ENCODE measurements at places on chromosomes 4 and X.

GRCh38 chr4:145177511-145177905 lies 2.9 kb downstream of the OTUD4 start:
- no peak for DNase-seq

GRCh38 chr4:112898357-112899141 lies 150.9 kb upstream of the ANK2 start:
- no peak for DNase-seq

DNA sequence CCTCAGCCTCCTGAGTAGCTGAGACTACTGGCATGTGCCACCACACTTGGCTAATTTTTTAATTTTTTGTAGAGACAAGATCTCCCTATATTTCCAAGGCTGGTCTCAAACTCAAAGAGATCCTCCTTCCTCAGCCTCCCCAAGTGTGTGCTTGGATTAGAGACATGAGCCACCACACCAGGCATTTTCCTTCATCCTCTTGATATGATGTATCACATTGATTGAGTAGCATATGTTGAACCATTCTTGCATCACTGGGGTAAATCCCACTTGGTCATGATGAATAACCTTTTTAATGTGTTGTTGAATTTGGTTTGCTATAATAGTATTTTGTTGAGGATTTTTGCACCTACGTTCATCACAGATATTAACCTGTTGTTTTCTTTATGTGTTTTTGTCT lies 24.2 kb upstream of the PPM1K start:
- no peak for DNase-seq

DNA sequence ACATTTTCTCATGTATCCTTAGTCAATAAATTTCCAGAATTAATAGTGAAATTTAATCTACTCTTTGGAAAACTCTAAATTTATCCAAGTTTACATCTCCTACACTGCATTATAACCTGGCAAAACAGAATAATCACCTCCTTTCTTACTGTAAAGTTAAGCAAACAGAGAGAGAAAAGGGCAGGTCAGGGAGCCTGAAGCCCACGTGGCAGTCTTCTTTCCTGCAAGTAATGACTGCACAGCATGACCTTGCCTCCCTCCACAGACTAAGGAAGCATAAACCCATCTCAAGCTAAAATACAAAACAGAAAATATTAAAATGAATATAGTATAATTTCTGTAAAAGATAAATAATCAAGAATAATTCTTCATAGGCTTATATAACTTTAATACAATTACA lies 1153.0 kb downstream of the C4orf33 start:
- DNase-seq: no peak

GRCh38 chr4:26861434-26862186 lies 969 bp downstream of the STIM2 start:
- DNase-seq: no peak

DNA sequence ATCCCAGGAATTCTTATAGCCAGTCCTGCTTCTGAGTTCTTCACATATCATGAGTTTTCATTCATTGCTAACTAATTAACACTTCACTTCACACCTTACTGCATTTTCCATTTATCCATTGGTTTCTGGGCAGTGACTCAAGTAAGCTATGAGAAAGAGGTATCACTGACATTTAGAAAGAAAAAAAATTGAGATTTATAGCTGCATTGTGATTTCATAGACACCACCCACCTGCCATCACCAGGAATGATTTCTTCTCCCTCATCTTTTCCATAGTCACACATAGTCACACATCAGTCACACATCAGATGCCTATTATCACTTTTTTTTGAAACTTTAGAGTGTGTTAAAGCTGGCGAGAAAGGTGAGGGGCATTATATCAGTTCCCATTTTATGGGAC lies 121.8 kb downstream of the SLC39A8 start:
- DNase-seq: no peak

GRCh38 chr4:161583549-161583948 lies 580.3 kb downstream of the FSTL5 start:
- DNase-seq: no peak

DNA sequence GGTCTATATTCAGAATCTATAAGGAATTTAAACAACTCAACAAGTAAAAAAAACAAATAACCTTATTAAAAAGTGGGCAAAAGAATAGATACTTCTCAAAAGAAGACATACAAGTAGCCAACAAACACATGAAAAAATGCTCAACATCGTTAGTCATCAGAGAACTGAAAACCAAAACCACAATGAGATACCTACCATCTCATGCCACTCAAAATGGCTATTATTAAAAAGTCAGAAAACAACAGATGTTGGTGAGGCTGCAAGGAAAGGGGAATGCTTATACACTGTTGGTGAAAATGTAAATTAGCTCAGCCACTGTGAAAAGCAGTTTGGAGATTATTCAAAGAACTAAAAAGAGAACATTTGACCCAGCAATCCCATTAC lies 201.6 kb downstream of the QDPR start:
- DNase-seq: no peak

- no peak for DNase-seq
These were observed 77.3 kb upstream of the NOCT start for GRCh38 chr4:138938366-138938690.

GRCh38 chrX:24151513-24151912 lies 2.0 kb downstream of the ZFX start:
- DNase-seq: no peak

DNA sequence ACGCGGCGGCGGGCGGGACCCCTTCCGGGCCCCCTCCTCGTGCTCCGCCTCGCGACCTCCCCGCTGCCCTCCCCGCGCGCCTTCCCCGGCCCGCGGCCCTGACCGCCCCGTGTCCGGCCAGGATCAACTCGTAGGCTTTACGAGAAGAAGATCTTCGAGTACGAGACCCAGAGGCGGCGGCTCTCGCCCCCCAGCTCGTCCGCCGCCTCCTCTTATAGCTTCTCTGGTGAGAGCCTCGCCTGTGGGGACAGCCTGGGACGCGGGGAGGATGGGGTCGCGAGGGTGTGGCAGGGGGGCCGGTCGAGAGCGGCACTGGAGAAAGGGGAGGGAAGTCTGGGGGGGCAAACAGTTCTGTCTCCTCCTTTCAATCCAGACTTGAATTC lies 465 bp downstream of the EMD start:
- no peak for DNase-seq

DNA sequence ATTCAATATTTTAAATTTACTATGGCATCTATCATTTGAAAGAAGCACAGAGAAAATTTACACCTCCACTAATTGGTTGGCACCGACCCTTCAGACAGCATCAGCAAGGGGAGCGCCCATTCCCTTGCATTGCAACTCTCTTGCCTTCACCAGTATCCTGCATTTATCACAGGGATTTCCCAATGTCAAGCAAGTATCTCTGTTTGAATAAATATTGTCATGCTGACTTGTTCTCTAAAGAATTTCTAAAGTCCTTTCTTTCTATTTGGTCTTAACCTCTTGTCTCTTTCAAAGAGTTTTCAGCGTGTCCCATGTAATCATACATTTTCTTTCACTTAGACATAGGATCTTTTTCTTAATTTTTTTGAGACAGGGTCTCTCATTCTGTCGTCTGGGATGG lies 10.4 kb downstream of the DCTD start:
- no peak for DNase-seq

DNA sequence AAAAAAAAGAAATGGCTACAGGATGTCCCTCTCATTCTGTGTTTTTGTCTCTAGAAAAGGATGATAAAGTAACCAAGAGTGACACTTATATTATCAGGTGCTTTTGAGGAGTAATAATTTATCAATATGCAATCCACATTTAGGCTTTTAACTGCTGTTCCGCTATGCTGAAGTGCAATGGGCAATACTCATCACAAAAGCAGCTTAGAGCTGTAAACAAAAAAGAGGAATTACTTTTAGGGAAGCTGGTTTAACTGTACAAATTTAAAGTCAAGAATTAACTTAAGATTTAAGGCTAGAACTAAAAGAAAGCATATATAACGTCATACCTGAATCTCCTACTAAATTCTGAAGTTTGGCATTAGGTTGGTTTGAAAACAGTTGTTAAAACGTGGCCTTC lies 93.5 kb upstream of the DDX3X start:
- no peak for DNase-seq

DNA sequence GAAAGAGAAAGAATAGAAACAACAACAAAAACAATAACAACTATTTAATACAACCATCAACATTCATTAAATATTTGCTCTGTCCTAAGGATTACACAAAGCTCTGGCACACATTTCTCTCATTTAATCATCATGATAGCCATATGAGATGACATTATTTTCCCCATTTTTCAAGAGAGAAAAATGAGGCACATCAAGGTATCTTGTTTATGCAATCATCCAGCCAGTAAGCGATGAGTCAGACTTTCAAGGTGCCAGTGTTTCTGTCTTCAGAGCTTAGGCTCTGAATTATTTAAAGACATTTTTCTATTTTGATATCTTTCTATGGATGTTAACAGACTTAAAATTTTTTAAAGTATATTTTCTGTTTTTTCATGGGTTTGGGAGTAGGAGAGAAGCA lies 541.8 kb upstream of the SMIM31 start:
- DNase-seq: no peak

DNA sequence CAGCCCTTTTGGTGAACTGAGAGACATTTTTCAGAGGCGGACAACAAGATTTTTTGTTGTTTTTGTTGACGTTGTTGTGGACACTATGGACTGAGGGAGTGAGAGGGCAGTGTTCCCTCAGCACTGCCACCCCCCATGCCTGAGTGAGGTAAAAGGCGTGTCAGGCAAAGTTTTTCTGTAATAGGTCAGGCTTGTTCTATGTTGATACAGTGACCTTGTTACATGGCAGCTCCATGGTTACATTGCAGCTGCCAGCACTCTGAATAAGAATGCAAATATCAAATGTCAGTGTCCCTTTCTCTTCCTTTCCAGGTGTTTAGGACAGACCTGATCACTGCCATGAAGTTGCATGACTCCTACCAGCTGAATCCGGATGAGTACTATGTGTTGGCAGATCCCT lies 36.6 kb downstream of the JADE1 start:
- no peak for DNase-seq
